ENCODE measurements at places on chromosomes 1 and 21. TPM values are rescaled to one million over a fixed set of nuclear protein-coding genes. Genes with fewer than 3 reads are reported as not detected.

Gene NR5A2
- total RNA-seq, result not detected

Gene TACSTD2
- total RNA-seq, result under 0.01 TPM

Gene LCE1B
- total RNA-seq, result not detected

Gene SLC35D1
- total RNA-seq, result 9.6 TPM

Gene MFSD2A
- total RNA-seq, result 16.6 TPM

Gene TCEA3
- 3.1 TPM for total RNA-seq

Gene SERPINC1
- total RNA-seq, result not detected

Gene C8A
- total RNA-seq, result not detected

Gene NME7
- 30.5 TPM for total RNA-seq

Gene LCE3E
- not detected for total RNA-seq

Gene AKNAD1
- total RNA-seq, result 0.73 TPM

Gene TEDDM1
- not detected for total RNA-seq

Gene RNU1-2
- total RNA-seq, result under 0.01 TPM

Gene UQCRHL
- 2.2 TPM for total RNA-seq

Gene FAM72A
- total RNA-seq, result 2.2 TPM

Gene FAAH
- total RNA-seq, result 1.5 TPM

Gene TNFRSF18
- total RNA-seq, result not detected

Gene HENMT1
- 2.0 TPM for total RNA-seq

Gene TP73
- not detected for total RNA-seq

Gene UBL4B
- total RNA-seq, result not detected

Gene DYRK3
- 26.5 TPM for total RNA-seq

Gene TSPAN2
- total RNA-seq, result not detected

Gene NOS1AP
- total RNA-seq, result not detected

Gene CRNN
- total RNA-seq, result not detected

Gene TSPAN1
- total RNA-seq, result 0.20 TPM

Gene FMO2
- 0.39 TPM for total RNA-seq

Gene KRTAP20-2
- not detected for total RNA-seq

Gene CAPZA1
- total RNA-seq, result 233 TPM

Gene GIPC2
- total RNA-seq, result 1.1 TPM

Gene FCRL5
- total RNA-seq, result not detected

Gene OR10X1
- not detected for total RNA-seq

Gene USH2A
- not detected for total RNA-seq

Gene CYP4X1
- 0.20 TPM for total RNA-seq

Gene PEX14
- 14.9 TPM for total RNA-seq

Gene IGSF9
- total RNA-seq, result not detected

Gene UTS2
- not detected for total RNA-seq

Gene SLAMF6
- total RNA-seq, result not detected

Gene PLA2G2C
- total RNA-seq, result not detected

Gene PM20D1
- not detected for total RNA-seq

Gene C1orf53
- 3.9 TPM for total RNA-seq

Gene FCN3
- not detected for total RNA-seq

Gene NCAM2
- 1.1 TPM for total RNA-seq

Gene SERTAD4
- total RNA-seq, result 0.20 TPM

Gene CLDN17
- not detected for total RNA-seq

Gene TMPRSS3
- not detected for total RNA-seq

Gene PDZK1IP1
- total RNA-seq, result not detected

Gene THEMIS2
- total RNA-seq, result 10.3 TPM

Gene SMIM1
- total RNA-seq, result 0.39 TPM

Gene ILDR2
- under 0.01 TPM for total RNA-seq

Gene FAM43B
- under 0.01 TPM for total RNA-seq

Gene COL18A1
- total RNA-seq, result 60.3 TPM

Gene LINGO4
- not detected for total RNA-seq

Gene SIM2
- not detected for total RNA-seq
